Hematopoietic multipotent progenitor cell (in vitro differentiated cells): ENCODE measurements at places on chromosomes 4 and X. TPM values are rescaled to one million over a fixed set of nuclear protein-coding genes. Genes with fewer than 3 reads are reported as not detected.

- no peak for DNase-seq
These were observed 58.6 kb upstream of the PAGE5 start for GRCh38 chrX:55161581-55161980.

GRCh38 chr4:168592676-168593075, 95.8 kb downstream of the PALLD start:
- DNase-seq = no peak

- peak; percentile 85 for DNase-seq
These were observed 18.5 kb downstream of the OTUD5 start for GRCh38 chrX:48938721-48939425.

DNA sequence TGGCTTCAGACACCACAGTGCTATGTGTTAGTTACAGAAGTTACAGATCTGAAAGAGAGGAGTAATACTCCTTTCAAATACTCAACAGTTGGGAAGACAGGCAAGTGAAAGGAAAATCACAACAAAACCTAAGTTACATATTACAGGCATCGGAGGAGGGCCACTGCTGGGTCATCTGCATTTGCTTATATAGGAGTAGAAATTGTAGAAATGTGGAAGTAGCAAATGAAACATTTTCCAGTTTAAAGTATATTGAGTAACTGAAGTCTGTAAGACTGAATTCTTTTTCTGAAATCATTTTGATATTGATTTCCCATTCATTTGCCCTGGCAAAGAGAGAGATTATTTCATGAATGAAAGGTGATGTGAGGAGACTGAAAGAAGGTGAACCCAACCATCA, 201.7 kb downstream of the SPRY1 start:
- no peak for DNase-seq

DNA sequence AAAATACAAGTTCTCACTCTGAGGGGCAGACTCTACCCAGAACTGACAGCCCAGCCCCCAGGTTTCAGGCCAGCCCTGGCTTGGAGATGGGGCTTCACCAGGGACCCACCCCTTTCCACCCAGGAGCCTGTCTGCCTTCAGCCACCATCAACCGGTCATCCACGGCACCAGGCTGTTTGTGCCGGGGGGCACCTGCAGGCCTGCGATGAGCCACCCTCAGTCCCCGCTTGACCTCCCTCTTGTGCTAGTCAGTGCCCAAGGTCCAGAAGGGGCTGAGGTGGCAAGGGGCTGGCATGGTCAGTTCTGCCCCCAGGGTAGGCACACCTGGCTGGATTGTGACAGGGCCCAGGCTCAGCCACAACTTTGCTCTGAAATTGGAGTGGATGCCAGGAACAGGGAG, 82.1 kb downstream of the ADRA2C start:
- DNase-seq = no peak

- DNase-seq = no peak
These were observed 15.6 kb upstream of the SHISA3 start for GRCh38 chr4:42381666-42382065.

DNA sequence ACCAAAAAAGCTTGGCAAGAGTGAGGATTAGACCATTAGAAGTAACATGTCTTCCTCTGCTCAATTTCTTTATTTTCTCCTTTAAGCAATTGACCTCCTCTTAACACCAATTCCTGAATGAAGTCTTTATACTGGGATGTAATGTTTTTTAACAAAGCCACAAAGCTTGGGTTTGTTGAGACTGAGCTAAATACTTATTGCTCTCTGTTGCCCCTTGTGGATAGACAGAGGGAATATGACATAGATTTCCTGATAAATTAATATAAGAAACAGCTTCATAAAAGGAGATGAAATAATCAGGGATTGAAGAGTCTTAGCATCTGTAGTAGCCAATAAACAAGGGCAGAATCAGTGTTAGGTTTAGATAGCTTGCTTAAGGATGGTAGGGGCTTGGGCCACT, 57.6 kb downstream of the CCDC160 start:
- DNase-seq = no peak

- no peak for DNase-seq
These were observed 166.0 kb downstream of the FBXW7 start for GRCh38 chr4:152369902-152370295.

- DNase-seq = no peak
These were observed 13.0 kb upstream of the ARX start for GRCh38 chrX:25028726-25029125.

GRCh38 chr4:88308587-88308986, 24.2 kb upstream of the PPM1K start:
- DNase-seq = no peak

GRCh38 chr4:130468340-130468739, 1372.4 kb downstream of the C4orf33 start:
- DNase-seq = no peak

Gene POU3F4
- total RNA-seq = under 0.01 TPM

Gene ADH5
- 55.5 TPM for total RNA-seq
